ENCODE measurements at places on chromosomes 7 and 10. TPM values are rescaled to one million over a fixed set of nuclear protein-coding genes. Genes with fewer than 3 reads are reported as not detected.

GRCh38 chr7:6562106-6562505 is 10.8 kb upstream of the GRID2IP start:
- DNase-seq = no peak

DNA sequence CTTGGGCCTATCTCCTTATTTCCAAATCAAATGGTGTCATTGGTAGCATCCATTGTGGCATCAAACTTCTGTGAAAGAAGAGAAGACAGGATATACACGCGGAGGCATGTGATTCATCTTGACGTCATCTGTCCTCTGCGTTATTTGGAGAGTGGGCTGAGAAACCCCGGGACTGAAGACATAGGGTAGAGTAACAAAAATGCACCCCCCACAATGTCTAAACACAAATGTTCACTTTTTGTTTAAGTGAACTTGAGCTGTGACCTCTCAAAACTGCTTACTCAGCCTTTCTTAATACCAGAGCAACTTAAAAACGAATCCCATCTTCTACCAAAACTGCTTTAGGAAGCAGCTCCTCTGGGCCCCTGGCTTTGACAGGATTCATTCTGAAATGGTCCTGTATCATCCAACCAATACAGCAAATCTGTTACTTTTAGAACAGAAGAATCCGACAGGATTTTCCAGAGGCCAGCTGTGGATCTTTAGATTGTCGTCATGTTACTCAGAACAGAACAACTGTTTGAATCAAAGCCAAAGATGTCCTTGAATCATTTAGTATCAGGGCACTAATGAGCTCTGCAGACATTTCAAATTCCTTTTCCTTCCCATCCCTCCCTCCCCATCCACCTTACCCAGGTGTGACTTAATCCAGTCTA is 438.1 kb downstream of the SUGCT start:
- no peak for DNase-seq

- DNase-seq = no peak
These were observed 422.8 kb downstream of the KCNMA1 start for GRCh38 chr10:77214799-77215198.

GRCh38 chr10:129441372-129442009 is 25.6 kb upstream of the MGMT start:
- no peak for DNase-seq

DNA sequence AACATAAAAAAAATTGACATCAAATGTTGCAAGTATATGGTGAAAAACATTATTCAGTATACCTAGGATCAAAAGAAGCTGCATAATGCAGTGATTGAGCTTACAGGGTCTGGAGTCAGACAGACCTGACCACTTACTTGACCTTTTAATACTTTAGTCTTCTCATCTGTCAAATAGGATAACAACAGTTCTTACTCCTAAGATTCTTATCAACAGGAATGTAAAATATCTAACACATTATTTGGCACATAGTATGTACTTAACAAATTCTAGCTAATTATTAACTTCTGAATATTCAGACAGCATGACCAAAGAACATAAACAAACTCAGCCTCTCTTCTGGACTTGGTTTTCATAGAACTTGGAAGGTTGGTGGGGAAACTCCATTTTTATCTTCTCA is 45.6 kb upstream of the PIP4K2A start:
- no peak for DNase-seq

DNA sequence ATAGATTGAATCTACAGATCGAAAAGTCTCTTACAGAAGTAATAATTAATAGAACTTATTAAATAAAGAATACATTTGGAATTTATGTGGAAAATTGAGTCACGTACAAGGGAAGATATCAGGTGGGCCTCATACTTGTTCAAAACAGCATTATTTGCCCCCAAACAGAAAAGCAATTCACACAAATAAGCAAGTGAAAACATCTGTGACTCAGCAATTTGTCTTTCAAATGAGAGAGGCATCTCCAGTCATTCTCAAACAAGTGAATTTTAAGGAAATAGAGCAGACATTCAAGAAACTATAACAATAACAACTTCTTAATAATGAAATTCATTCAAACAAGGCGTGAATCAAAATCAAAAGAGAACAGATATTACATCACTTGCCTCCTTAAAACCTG is 50.1 kb downstream of the SEMA3A start:
- no peak for DNase-seq

DNA sequence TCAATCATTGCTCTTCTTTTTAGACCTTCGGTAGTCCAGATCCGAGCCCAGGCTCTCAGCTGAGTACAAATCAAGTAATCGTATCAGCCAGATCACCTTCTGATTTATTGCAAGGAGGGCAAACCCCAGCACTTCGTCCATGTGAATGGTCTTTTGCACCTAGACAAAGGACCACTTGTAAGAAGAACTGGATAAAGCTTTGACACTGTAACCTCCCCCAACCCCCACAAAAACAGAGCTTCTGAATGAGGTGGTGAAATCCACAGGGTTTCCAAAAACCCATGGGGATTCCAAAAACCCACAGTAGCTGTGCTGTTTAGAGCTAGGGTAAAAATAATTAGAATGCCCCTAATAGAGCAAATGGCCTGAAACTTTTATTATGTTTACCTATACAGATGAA is 148.8 kb upstream of the ODAD2 start:
- DNase-seq = no peak

GRCh38 chr7:98293265-98293664 is 11.8 kb downstream of the BRI3 start:
- DNase-seq = no peak

DNA sequence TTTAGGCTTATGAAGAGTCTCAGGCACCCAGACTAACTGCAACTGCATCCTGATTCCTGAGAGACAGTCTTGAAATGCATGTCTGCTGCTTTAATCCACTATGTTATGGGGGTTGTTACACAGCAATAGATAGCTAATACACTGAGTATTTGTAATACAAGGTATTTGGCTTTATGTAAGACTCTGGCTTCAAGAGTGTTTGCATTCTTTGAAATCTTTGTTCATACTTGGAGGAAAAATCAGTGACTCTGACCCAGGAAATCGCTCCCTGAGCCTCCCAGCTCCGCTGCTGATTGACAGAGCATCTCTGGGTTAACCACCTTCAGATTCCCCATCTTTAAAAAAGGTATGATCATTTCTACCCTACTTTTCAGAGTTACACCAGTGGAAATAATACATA is 133.9 kb downstream of the MTPAP start:
- DNase-seq = no peak

CRCP gene
- total RNA-seq = 31.4 TPM

LLCFC1 gene
- total RNA-seq = not detected

Measured in activated CD4-positive, alpha-beta T cell treated with anti-CD3 and anti-CD28 coated beads, Interleukin-2, amount 10 ng/mL, durations not matched to agents 7 days and 5 days (primary cell).